ENCODE measurements at places on chromosomes 16 and 17.

DNA sequence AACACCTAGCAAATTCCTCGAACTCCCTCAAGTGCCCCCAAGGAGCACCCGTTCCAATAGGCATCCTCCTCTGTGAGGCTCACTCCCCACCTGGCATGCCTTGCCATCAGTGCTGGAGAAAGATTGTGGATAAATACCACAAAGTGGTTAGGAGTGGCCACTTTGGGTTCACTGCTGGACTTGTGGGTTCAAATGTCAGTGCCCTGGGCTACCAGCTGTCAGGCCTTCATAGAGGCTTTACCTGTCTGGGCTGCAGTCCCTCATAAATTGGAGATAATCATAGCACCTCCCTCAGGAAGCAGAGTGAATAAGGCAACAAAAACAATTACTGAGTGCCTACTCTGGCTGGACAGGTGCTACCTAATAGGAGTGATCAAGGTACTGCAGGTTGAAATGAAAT is 1.5 kb upstream of the SYT17 start:
- DNase-seq, result no peak

DNA sequence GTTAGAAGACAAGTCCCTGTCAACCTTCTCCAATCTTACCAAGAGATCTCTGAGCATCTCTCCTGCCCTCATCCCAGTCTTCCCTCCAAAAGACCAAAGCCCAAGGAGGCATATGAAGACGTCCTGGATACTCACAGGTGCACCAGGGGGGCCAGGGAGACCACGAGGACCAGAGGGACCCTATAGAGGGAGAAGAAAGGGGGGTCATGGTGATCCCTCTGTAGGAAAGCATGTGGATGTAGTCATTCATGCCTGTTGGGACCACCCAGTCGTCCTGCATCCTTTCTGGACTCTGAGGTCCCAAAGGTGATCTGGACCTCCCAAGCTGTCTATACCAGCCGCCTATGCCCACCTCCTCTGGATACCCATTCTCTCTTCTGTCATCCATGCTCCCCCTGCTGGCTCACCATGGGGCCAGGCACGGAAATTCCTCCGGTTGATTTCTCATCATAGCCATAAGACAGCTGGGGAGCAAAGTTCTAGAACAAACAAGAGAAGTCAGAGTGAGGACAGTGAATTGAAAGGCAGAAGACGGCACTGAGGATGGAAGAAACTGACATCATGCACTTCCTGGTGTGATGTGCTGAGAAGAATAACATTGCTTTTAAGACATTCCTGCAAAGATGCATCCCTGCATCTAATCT is 3.3 kb downstream of the COL1A1 start:
- DNase-seq, result peak; percentile 77

GRCh38 chr16:5072334-5073278 is 963 bp downstream of the ALG1 start:
- DNase-seq, result no peak

GRCh38 chr16:55839115-55839514 is 6.2 kb upstream of the CES1 start:
- no peak for DNase-seq

- no peak for DNase-seq
Observed at GRCh38 chr16:1134776-1135458, 18.0 kb upstream of the CACNA1H start.

GRCh38 chr16:84349862-84350684 is 18.3 kb upstream of the ATP2C2 start:
- no peak for DNase-seq
